Glomerular endothelial cell (primary cell): ENCODE measurements at places on chromosomes 6 and 20. TPM values are rescaled to one million over a fixed set of nuclear protein-coding genes. Genes with fewer than 3 reads are reported as not detected.
A peak's percentile ranks its signal among the peaks of the same experiment; 100 is the strongest.

The BEND6 gene
- total RNA-seq: 0.53 TPM in 2 replicates

The NRSN1 gene
- total RNA-seq: not detected in 2 replicates

The KAT14 gene
- 8.9 and 13.0 TPM in 2 replicates for total RNA-seq

The LRRC1 gene
- 6.3 and 8.7 TPM in 2 replicates for total RNA-seq

The PROKR2 gene
- not detected in 2 replicates for total RNA-seq

The PLCB4 gene
- 4.3 and 5.9 TPM in 2 replicates for total RNA-seq

The HSD17B8 gene
- 4.0 and 8.0 TPM in 2 replicates for total RNA-seq

The RFX6 gene
- not detected in 2 replicates for total RNA-seq

The SPATS1 gene
- total RNA-seq: not detected in 2 replicates

GRCh38 chr6:158629367-158630221 is 14.9 kb downstream of the DYNLT1 start:
- DNase-seq: no peak

GRCh38 chr6:168116975-168117899 is 38.2 kb upstream of the FRMD1 start:
- DNase-seq: no peak

GRCh38 chr20:59633656-59634251 is 29.4 kb downstream of the PHACTR3 start:
- no peak for DNase-seq

GRCh38 chr6:150320442-150320841 is 48.4 kb upstream of the IYD start:
- DNase-seq: no peak

GRCh38 chr6:28764014-28764723 is 159.6 kb downstream of the TRIM27 start:
- no peak for DNase-seq

DNA sequence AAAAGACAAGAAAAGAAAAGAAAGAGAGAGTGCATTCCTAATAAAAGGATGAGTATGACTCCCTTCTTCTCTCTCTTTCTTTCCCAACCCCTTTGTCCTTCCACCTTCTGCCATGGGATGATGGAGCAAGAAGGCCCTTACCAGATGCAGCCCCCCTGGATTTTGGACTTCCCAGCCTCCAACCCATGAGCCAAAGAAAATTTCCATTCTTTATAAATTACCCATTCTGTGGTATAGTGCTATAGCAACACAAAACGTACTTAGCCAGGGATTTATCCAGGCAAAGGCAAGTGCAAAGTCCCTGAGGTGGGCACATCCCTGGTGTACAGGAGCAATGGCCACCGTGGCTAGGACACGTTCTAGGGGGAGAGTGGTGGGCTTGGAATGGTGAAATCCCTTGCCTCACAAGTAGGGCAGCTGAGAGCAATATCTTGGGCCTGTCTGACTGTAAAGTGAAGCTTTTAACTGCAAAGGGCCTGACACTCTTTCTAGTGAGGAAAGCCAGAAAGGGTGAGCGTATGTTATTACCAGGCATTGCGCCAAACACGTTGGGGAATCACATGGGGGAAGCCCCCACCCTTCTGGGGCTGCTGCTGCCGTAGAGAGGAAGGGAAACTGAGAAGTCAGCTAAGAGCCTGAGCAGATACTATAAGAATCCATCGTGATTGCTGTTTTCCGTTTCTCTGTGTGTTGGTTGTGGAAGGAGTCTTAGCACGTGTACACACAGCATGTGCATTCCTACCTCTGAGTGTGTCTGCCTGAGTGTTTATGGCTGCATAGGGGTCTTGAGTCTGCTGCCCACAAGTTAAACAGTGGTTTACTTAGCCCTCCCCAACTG is 50.7 kb upstream of the SIRPA start:
- DNase-seq: no peak

GRCh38 chr6:29509239-29509638 is 21.5 kb upstream of the MAS1L start:
- DNase-seq: no peak

GRCh38 chr20:55947701-55948100 is 57.6 kb downstream of the CBLN4 start:
- no peak for DNase-seq

- DNase-seq: no peak
Measured at GRCh38 chr6:55528624-55529023, 50.4 kb downstream of the HMGCLL1 start.

DNA sequence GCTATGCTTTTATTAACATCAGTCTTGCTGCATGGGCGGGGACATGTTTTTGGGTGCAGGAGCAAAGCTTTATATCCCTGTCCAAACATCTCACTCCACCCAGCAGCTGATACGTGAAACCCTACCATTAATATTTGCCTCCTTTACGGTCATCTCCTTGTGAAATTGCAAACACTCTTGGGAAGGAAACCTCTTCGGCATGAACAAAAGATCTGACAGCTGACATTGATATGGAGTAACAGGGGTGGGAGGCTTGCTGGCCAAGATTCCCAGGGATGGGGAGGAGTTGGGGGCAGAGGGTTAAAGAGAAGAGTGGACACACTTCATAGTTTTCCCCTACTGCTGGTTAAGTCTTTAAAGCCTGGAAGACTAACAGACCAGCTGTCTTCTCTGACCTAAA is 22.2 kb upstream of the VEGFA start:
- DNase-seq: no peak

DNA sequence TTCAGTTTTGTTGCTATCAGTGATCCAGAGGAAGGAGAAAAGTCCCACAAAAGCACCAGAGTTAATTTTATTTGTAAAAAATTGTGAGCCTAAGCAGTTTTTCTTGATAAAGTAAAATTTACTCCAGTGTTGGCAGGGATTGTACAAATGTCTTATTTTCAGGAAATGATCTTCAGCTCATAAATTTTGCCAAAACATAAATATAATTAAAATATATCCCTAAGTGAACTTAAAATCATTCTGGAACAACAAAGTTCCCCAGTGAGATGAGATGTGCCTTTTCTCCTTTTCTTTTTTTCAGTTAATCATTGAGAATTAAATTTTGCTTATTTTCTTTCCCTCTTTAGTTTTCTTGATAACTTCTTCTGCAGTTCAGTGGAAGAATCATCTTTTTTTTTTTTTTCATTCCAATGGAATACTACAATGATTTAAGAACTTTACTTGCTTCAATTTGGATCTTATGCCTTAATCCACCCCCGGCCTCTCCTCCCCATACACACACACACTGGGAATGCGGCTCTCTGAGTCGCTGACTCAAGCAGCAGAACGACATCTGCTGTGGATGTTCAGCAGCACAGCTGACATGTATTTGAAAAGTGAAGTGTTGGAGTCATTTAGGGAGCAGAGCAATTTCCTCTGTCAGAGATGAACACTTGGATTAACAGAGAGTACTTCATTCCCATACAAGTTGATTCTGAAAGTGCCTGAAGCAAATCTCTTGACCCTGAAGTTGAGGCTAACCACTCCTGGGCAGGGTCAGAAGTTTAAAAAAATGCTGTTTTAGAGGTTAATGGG is 27.7 kb upstream of the LAMA4 start:
- peak; percentile 18 for DNase-seq

- DNase-seq: no peak
Measured at GRCh38 chr6:131037194-131037897, 25.7 kb downstream of the EPB41L2 start.

DNA sequence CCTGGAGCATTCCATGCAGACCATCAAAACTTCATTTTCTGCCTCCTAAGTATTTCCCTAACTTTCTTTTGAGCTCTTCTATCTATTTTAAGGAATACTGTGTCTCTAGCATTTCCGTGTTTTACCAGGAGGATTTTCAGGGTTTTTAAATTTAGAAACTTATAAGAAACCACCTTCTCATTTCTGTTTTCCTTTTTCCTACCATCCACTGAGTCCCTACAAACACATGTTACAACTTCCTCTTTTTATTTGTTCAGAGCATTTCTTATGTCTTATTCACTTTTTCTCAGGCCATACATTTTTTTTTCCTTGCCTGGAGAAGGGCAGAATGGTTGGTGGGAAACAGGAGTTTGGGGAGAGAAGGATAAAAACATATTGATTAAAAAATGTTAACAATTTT is 130.0 kb upstream of the BMP5 start:
- no peak for DNase-seq

GRCh38 chr20:35726842-35727711 is 15.0 kb downstream of the RBM39 start:
- DNase-seq: no peak

DNA sequence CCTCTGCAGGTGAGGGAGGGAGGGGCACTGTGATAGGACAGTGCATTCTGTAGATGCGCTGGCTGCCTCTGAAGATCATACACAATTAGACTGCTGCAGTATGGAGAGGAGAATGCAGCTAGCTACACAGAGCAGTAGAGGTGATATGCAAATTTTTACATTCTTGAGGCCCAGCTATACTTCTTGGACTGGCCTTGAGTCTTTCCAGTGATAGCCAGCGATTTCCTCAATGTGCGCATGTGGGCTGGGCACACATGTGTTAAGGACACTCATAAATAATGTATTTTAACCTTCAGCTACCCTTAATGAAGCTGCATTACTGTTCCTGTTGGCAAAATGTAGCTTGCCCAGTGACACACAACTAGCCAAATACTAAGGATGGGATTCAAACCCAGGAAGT is 19.0 kb downstream of the TTPAL start:
- DNase-seq: no peak

GRCh38 chr6:170100046-170100445 is 190.8 kb downstream of the DLL1 start:
- DNase-seq: no peak

DNA sequence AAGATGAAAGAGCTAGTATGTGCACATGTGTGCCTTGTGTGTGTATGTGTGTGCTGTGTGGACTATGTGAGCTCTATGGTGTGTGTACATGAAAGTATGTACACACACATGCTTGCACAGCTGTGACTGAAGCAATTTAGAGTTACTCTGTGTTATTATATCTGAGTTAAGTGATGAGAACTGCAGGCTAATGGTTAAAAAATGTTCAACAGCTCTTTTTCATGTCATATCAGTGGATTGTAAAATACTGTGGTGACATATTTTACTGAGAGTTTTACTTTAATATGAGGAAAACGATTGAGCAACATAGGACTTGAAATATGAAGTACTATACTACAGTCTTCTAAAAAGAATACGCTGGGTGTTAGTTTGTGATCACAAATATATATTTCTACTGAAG is 195.7 kb upstream of the KCNK16 start:
- DNase-seq: no peak

DNA sequence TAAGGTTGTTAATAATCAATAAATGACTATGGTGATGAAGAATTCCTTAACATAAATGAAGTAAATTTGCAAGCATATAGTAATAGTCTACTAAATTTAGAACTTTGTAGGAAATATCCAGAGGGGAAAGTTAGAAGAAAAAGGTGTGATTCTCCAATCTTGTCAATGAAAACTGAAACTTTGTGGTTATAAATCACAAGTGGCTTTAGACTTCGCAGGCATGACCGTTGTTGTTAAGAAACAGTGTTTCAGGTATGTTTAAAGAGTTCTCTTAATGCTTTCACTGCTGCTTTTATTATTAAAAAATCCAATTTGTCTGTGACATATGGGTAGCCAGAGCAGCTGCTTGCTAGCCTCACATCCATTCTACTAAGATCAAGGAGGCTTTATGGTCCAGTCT is 475.6 kb upstream of the ADGRB3 start:
- DNase-seq: no peak

- no peak for DNase-seq
Measured at GRCh38 chr6:29564875-29565274, 5.3 kb upstream of the UBD start.

DNA sequence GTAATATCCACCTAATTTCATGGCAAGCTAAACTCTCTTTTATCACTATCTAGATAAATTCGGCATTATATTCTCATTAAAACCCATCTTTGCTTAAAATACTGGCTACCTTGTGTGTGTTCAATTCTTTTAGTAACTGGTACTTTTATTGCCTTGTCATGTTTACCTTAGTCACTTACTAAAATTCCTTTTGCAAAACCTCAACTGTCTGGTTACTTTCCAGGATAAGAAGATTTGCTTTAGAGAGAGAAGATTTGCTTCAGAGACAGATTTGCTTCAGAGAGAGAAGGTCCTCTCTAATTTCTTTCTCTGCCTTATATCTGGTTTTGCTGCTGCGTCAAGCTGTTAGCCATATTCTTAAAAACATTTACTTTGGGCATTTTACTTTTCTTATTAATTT is 151.5 kb upstream of the MLIP start:
- no peak for DNase-seq

- no peak for DNase-seq
Measured at GRCh38 chr6:7463785-7464184, 74.2 kb downstream of the RIOK1 start.

DNA sequence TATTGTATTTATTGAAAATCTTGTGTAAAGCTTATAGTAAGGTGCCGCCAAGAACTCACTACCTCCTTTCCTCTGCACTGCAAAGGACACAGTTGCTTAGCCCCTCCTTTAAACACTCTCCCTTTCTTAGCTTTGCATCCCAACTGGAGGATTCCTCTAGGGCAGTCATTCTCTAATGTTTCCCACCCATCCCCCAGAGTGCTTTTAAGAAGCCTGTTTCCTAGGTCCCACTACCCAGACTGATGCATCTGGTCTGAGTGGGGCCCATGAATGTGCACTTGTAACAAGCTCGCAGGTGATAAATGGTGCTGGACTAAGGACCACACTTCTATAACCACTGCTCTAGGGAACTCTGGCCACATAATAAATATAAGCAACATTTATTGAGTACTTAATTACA is 55.2 kb downstream of the B4GALT5 start:
- DNase-seq: no peak

GRCh38 chr20:59141818-59142581 is 21.6 kb upstream of the ZNF831 start:
- no peak for DNase-seq

GRCh38 chr20:11080781-11081377 is 407.1 kb upstream of the JAG1 start:
- DNase-seq: peak; percentile 75

DNA sequence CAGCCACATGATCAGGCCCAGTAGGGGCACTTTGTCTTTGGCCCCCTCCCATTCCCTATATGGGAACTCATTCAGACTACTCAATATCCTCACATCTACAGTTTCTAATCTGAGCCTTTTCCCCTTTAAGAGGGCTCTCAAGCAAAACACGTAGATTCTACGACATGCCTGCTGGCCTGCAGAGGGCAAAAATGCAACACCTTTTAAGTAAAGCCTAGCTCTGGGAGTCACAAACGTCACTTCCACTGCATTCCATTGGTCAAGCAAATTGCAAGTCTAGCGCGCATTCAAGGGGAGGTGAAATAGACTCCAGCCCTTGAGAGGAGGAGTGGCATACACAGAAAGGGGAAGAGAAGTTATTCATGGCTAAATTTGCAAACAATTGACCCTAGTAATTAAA is 70.6 kb downstream of the CDC40 start:
- no peak for DNase-seq

DNA sequence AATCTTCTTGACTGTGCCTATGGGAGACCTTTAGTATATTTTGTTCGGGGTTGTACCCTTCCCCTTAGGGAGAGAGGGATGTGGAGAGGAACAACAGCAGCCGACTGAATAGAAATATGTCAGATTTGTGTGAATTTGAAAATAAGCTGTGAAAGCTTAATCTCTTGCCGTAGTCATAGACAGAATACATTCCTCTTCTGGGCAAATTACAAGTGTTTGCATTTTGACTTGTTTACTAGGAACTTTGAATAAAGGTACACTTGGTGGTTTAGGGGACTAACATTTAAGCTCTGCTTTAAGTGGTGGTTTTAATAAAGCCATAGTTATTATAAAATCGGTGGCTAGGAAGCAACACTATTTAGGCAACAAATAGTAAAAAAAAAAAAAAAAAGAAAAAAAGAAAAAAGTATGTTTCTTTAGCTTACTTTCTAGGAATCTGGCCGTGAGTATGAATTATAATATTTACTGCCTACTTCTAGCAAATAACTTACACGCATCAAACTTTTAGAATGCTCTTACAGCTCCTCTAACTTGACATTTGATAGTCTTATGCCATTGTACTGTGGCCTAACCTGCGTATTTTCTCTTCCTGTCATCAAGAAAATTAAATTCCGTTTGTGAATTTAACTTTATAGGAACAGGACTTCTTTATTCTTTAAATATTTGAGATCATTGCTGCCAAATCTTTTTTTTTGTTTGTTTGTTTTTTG is 65.1 kb downstream of the ZBTB2 start:
- no peak for DNase-seq
